ENCODE measurements at places on chromosomes 5 and 9.

DNA sequence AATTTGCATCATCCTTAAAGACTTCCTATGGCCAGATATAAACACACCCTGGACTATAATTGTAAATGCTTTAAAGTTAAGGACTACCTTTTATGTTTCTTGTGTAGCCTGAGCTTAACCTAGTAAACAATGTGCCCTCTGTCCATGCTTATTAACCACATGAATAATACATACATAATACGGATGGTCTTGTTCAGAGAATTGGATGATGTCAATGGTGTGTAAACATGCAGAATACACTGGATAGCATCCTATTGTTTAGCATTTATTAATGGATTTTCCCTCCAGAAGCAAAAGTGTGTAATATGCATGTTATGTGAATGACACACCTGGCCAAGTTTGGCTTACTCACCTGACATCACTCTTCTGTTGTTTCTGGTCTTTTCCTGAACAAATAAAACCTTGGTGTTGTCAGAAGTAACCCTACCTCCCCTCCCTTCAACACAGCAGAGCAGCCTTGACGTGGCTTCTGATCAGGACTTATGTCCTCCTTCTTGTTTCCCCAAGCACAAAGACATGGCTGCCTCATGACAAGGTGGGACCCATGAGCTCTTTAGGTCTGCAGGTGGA lies 517.9 kb downstream of the MTRR start:
- DNase-seq, result no peak

- no peak for DNase-seq
These were observed 82.1 kb downstream of the MAMDC2 start for GRCh38 chr9:70125621-70126263.

GRCh38 chr5:41118177-41118576 lies 47.0 kb upstream of the MROH2B start:
- DNase-seq, result no peak

- peak; percentile 15 for DNase-seq
These were observed 54.0 kb downstream of the CCDC171 start for GRCh38 chr9:15606643-15607472.

DNA sequence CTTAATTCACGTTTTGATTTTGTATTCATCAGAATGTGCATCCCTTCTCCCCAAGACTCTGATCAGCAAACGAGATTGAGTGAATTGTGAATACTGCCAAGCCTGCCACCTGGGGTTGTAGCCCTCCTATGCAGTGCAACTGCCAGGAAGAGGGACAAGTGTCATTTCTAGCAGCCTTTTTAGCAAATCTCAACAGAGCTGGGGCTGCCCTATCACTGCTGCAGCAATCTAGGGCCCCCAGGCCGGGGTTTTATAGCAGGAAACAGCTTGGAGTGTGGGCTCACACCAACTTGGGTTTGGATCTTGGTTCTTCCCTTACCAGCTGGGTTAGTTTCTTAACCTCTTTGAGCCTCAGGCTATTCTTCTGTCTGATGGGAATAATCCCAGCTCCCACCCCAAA lies 4.0 kb downstream of the CSF1R start:
- no peak for DNase-seq

DNA sequence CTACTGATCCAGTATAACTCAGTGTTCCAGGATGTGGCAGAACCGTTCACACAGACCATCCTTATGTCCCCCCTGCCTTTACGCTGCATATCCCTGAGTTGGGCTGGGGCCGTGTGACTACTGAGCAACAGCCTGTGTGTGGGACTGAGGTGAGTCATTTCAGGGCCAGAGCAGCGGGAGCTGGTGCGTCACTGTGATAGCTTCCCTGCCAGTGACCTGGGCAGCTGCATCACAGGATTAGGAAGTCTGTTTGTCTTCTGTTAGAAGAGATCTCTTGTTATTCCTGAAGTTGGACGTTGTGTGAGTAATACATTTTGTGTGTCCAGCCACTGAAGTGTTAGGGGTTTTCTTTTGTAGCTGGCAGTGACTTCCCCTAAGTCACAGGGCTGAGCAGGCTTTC lies 35.6 kb downstream of the TPPP start:
- no peak for DNase-seq

- no peak for DNase-seq
These were observed 52.9 kb upstream of the PAPPA start for GRCh38 chr9:116100711-116101121.

- DNase-seq, result no peak
These were observed 376 bp downstream of the ANKRD18B start for GRCh38 chr9:33524306-33524947.

DNA sequence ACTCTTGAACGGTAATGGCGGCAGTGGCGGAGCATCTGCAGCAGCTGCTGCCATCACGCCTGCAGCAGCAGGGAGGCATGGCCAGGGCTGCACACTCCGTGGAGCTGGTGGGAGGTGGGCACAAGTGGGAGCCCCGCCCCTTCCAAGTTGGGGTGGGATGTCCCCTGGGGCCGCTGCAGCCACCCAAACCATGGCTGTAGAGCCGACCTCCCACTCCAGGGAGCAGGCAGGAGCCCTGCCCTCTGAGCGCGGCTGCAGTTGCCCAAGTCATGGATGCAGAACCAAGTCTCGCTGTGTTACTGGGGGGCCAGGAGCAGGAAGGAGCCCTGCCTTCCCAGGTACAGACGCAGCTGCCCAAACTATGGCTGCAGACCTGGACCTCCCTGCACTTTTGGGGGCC lies 215.3 kb upstream of the VLDLR start:
- DNase-seq, result no peak

GRCh38 chr5:39118638-39119037 lies 44.4 kb upstream of the RICTOR start:
- DNase-seq, result no peak

DNA sequence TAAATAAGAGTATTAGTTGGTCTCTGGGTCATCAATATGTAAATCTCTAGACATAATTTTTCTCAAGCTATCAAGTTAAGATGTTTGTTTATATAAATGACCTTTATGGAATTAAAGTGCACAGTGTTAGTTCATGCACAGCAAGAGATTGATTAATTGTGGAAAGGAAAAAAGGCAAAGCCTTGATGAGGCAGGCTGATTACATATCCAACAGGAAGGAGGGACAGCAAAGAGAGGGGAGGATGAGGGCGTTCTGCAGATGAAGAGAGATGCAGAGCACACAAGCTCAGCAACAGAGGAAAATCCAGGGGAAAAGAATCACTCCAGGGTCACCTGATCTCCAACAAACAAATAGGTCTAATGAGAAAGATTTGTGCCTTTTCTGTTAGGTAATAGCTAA lies 16.5 kb downstream of the NTRK2 start:
- no peak for DNase-seq

- DNase-seq, result no peak
These were observed 15.7 kb upstream of the SNX30 start for GRCh38 chr9:112734892-112735291.

DNA sequence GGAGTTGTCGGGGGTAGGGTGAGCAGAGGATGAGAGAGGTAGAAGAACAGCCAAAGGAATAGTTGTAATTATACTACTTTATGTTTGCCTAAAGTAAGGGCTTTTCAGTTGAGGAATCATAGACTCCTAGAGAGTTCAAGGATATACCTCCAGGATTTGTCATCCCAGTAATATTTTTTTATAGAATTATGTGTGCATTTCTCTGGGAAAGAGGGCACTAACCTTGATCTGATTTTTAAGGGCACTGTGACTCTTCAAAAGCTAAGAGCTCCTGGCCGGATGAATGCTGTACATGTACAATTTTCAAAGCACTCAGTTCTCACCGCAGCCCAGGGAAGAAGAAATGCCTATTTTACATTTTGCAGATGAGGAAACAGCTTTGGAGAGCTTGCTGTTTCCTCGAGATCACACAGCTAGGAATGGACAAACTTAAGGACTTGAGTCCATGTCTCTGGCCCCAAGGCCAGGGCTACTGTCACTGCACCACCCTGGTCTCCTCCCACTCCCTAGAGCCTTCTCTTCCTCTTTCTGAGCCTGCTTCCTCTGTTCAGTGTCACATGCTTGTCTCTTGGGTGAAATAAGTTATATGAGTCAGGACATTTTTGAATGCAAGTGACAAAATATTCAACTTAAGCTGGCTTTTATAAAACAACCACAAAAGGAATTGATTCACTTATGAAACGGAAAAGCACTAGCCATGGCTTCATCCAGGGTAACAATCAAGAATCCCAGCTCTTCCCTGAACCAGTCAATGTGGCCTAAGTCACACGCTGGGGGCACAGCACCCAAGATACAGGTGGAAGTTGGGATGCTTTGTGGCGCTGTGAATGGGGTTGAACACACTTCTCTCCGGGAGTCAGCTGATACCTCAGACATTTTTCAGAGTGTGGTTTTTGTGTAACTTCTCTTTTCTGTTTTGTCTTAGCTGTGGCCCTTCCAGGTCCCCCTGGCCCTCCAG lies 45.7 kb upstream of the TGFBR1 start:
- no peak for DNase-seq

DNA sequence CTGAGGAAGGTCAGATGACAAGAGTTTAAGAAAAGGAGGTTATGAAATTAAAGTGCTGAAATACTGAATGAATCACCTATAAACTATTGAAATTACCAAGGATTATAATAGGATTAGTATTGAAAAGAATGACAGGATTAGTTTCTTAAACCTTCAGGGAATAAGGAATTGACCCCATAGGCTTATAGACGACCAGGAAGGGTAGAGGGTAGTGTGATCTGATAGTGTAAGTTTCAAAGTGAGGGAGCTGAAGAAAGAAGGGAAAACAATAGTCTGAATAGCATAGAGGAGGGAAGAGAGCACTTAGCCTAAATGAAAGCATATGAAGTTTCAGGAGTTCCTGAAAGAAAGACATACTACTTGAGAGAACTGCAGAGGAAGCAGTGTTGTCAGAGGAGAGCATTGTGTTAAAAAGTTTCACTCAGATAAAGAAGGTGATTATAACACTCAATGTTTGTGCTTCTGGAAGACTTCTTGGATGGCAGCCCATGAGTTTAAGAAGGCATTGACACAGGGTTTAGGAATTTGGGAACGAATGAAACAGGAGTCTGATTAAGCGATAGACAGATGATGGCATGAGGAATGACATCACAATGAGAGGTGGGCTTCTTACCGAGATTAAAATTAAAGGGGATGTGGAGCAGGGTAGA lies 557.9 kb upstream of the GRAMD2B start:
- DNase-seq, result no peak

DNA sequence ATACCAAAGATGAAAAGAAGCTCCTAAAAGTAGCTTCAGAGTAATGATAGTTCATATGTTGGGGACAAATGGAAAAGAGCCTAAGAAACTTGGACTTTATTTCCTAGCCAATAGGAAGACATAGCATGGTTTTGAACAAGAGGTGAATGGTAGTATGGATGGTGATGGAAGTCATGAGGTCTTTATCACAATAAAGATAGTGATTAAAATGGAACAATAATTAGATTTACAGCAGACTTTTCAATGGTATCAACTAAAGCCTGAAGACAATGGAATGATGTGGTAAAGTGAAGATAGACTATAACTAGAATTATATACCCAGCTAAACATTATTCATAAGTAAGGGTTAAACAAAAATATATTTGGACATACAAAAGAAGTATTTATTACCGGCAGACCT lies 131.2 kb downstream of the RAB3C start:
- no peak for DNase-seq

- no peak for DNase-seq
These were observed 111.8 kb upstream of the LHFPL2 start for GRCh38 chr5:78760366-78760765.

- no peak for DNase-seq
These were observed 237.9 kb upstream of the CLINT1 start for GRCh38 chr5:158096835-158097234.

DNA sequence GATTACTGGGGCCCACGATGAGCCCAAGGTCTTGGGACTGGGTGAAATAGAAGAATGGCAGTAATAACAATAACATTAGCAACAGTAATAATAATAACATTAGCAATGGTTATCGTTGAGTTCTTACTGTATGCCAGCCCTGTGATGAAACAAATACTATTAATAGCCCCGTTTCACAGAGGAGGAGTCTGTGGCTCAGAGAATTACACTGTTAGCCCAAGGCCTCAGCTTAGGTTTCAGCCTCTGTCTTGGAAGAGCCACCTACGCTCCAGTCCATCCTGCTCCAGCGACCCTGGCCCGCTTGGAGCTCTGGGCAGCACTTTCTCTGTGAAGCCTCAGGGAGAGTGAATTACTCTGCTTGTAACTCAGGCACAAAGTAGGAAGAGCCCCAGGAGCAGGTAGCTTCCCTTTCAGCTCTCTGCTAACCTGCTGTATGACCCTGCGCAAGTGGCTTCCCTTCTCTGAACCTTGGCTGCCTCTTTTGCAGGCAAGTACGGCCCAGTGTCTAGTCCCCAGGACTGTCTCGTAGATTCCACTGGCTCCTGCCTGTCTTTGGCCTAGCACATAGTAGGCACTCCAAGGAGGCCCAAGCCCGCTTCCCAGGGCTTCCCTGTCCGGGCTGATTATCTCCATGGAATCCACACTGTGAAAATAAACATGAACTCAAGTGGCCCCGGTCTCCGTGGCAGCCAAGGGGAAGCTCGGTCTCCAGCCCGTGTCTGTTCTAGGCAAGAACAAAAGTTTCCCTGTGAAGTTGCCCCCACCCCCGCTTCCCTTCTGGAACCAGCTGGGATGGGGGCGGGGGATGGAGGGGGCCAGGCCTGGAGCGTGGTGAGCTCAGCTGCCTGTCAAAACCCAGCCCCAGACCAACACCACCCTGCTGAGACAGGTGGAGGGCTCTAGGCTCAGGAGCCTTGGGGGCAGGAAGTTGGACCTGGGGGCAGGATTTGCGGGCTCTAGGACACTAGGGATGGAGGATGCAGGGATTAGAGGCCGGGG lies 26.2 kb upstream of the LMX1B start:
- no peak for DNase-seq
